ENCODE measurements at places on chromosomes 11 and 22.
A peak's percentile ranks its signal among the peaks of the same experiment; 100 is the strongest.

DNA sequence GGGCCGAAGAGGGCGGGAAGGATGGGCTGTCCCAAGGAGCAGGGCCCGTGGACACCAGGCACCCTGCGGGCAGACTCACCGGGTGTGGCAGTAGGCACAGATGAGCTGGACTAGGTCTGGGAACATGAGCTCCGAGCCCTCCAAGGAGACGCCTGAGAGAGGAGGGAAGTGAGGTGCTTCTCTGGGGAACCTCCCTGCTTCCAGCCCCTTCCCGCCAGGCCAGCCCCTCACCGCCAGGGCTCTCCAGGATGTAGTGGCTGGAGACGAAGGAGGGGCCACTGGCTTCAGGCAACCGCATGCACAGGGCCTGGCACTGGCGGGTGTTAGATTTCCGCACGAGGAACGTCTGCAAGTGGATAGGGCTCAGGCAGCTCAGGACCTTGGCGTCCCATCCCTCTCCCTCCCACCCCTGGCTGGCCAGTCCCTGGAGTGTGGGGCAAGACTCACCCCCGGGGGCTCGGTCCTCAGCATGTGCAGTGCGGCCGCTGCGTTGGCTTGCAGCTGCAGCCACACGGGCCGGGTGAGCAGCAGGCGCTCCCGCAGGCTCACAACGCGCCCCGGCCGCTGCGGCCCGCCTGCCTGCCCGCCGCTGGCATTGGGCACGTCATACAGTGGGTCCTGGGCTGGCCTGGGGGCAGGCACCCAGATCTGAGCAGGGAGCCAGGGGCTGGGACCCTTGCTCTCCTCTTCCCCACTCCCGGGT, 552 bp downstream of the RIN1 start:
- DNase-seq = no peak

- DNase-seq = no peak
Observed at GRCh38 chr11:75536786-75537641, 11.3 kb upstream of the GDPD5 start.

- DNase-seq = no peak
Observed at GRCh38 chr11:36354221-36355003, 58.3 kb downstream of the PRR5L start.

- DNase-seq = no peak
Observed at GRCh38 chr11:84924154-84924692, 702.9 kb downstream of the DLG2 start.

DNA sequence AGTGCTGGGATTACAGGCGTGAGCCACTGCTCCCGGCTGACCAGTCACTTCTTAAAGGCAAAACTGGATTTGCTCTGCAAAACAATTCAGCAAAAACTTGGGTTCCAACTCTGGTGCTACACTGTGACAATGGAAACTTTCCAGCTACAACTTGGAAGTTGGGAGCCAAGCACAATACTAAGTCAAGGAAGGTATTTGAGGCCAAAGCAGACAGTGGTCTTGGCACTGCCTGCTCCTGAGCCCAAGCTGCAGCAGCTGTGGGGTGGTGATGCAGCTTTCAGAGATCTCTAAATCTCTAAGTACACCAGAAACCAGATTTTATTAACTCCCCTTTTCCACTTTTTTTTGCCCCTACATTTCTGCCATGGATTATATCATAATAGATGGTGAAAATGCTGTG, 17.5 kb downstream of the ADM start:
- no peak for DNase-seq

GRCh38 chr11:19580646-19581045, 132.0 kb upstream of the NAV2 start:
- no peak for DNase-seq

DNA sequence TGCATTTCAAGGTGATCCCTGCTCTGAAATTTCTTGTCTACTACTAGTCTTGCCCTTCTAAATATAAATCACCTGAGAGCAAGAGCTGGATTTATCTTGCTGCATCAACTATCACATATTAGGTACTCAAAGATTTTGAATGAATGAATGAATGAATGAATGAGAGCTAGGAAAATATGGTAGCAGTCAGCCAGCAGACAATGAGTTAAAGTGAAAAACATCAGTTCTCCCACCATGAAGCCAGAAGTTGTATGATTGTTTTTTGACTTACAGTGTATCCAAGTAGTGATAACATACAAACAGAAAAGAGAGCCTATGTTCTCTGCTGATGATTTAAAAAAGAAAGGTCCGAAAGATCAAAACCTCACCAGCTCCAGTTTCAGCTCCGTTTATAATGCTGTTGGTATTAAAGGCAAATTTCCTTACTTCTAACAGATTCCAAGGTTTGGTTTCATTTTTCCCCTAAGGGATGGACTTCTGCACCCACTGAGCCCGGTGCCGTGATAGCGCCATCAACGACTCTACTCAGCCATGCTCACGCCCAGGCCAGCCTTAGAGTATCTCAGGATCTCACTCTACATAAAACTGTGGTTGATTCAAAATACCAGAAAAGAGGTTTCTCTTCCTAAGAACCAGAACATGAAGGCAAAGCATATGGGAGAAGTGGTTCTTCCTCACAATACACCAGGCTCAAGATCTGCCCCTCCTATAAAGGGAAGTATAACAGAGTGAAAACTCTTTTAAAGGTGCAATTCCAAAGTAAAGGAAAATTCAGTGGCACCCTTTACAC, 92.0 kb downstream of the SGSM3 start:
- peak; percentile 17 for DNase-seq

DNA sequence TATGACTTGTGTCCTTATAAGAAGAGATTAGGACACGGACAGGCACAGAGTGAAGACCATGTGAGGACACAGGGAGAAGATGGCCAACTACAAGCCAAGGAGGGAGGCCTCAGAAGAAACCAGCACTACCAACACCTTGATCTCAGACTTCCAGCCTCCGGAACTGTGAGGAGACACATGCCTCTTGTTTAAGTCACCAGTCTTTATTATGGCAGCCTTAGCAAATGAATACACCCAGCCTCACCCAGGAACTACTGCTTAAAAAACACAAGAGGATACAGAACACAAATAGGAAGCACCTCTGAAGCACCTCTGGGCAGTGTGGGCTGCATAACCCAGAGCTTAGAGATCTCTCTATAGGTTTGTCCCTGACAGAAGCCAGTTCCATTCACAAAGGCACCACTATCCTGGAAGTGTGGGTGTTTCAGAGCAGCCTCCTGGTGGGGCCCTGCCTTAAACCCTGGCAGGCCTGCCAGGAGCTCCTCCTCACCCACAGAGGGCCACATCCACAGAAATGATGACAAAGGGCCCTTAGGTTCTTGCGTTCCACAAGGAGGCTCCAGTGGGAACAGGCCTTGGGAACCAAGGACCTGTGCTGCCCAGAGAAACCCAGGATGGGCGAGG, 58.8 kb downstream of the CHRDL2 start:
- DNase-seq = no peak

GRCh38 chr22:45818424-45819085, 146.9 kb downstream of the ATXN10 start:
- no peak for DNase-seq

GRCh38 chr11:47317064-47317828, 35.3 kb downstream of the MYBPC3 start:
- DNase-seq = no peak

GRCh38 chr11:122105044-122105758, 10.8 kb downstream of the BLID start:
- DNase-seq = no peak

- DNase-seq = no peak
Observed at GRCh38 chr11:48028914-48029680, 48.7 kb downstream of the PTPRJ start.

- no peak for DNase-seq
Observed at GRCh38 chr11:132866783-132867545, 665.3 kb downstream of the OPCML start.

GRCh38 chr11:128595775-128596174, 8.4 kb upstream of the ETS1 start:
- DNase-seq = no peak

GRCh38 chr11:132471466-132471865, 1060.8 kb downstream of the OPCML start:
- DNase-seq = no peak

DNA sequence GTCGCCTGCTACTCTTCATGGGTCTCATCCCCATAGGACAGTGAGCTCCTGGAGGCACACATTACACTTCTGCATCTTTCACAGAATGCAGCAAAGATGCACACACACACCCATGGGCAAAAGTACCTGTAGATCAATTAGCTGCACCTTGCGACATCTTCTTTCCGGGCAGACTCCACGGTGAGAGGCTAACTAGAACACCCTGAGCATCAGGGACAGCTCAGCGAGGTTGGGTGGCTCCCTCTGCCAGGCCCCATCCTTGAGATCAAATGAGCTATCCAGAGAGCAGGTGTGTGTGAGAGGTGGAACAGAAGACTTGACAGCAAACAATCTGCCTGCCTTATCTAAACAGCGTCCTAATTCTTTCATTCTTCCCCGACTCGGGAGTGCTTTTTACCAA, 96.1 kb upstream of the BID start:
- no peak for DNase-seq

DNA sequence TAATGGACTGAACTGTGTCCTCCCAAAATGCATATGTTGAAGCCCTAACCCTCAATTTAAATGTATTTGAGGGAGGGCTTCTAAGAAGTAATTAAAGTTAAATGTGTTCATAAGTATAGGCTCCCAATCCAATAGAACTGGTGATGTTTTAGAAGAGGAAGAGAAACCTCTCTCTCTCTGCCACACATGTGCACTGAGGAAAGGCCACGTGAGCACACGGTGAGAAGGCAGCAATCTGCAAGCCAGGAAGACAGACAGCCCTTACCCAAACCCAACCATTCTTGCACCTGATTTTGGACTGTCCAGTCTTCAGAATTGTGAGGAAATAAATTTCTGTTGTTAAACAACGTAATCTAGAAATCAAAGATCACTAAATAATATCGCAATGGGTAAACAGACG, 501.5 kb upstream of the ARHGAP42 start:
- no peak for DNase-seq

GRCh38 chr11:42552786-42553185, 759.0 kb upstream of the API5 start:
- DNase-seq = no peak

DNA sequence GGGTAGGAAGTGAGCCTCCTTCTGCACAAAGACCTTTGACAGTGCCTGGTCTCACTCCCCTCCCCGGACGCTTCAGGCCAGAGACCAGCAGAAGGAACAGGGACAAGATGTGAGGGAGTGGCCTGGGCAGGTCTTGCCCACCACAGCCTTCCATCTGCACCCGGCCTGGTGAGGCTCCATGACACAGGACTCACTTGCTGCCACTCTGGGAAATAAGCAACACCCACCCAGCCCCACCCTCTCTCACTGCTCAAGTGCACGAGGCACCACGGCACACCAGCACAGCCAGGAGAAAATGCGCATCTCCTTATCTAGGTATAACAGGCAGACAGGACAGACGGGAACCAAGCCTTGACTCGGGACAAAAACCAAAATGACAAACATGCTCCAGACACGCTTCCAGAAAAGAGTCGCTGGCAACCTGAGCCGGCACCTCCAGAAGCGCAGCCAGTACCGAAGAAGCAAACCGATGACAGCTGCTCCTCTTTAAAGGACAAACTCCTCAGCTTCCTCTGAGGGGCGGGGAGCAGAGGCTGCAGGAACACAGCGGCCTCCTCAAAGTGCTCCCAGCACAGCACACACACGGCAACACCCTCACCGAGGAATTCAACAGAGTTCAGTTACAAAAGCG, 41.7 kb downstream of the BRD1 start:
- DNase-seq = no peak

- DNase-seq = no peak
Observed at GRCh38 chr11:95508219-95508890, 277.4 kb upstream of the SESN3 start.

GRCh38 chr11:133808393-133809140, 36.7 kb downstream of the SPATA19 start:
- DNase-seq = no peak

- no peak for DNase-seq
Observed at GRCh38 chr22:21451545-21452520, 15.4 kb upstream of the TMEM191C start.

DNA sequence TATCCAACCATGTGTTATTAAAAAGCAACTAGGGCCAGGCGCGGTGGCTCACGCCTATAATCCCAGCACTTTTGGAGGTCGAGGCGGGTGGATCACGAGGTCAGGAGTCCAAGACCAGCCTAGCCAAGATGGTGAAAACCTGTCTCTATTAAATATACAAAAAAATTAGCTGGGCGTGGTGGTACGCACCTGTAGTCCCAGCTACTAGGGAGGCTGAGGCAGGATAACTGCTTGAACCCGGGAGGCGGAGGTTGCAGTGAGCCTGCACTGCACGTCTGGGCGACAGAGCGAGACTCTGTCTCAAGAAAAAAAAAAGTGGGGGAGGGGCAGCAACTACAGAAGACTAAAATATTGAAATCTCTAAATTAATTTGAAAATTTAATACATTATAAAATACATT, 18.4 kb downstream of the CHORDC1 start:
- DNase-seq = no peak

DNA sequence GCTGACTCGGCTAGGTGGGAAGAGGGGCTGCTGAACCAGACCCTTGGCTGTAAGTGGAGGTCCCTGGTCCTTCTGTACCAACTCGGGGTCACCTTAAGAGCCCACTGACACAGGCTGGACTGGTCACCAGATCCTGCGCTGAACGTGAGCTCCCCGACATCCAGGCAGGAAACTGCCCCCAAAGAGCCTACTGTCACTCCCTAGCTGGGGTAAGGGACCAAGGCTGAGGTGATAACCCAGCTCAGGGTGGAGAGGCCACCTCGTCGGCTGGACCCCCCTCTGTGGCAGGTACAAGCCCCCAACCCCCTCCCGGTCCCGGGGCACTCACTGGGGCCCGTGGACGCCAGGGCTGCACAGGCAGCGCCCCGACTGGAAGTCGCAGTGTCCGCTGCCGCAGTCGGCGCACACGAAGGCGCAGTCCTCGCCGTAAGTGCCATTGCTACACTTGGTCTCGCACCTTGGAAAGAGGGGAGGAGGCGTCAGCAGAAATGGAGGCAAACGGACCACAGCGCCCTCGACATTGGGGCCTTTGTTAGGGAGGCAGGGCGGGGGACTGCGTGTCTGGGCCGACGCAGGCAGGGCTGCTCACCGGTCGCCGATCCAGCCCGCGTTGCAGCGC, 7.4 kb downstream of the SCARF2 start:
- DNase-seq = no peak

Data from activated CD4-positive, alpha-beta T cell treated with anti-CD3 and anti-CD28 coated beads, Interleukin-2, amount 50 U/mL, for 1 hour (primary cell).